ENCODE measurements at places on chromosomes 13 and 19.

- H3K27me3 ChIP-seq: no peaks in the 10 kb centered on the region
- H3K4me3 ChIP-seq: no peak overlapping the region
- no peak for DNase-seq
- H3K4me1 ChIP-seq: no peaks in the 10 kb centered on the region
- H3K27ac ChIP-seq: no peak overlapping the region
Measured at GRCh38 chr19:32812571-32812970, 57.0 kb downstream of the SLC7A9 start.

GRCh38 chr13:20760872-20761271 is 12.9 kb downstream of the EEF1AKMT1 start:
- no peak for DNase-seq
- H3K27ac ChIP-seq: no peak overlapping the region
- H3K4me3 ChIP-seq: no peak overlapping the region
- H3K36me3 ChIP-seq: no peaks in the 10 kb centered on the region

- no peak overlapping the region for H3K27ac ChIP-seq
- H3K36me3 ChIP-seq: no peaks in the 10 kb centered on the region
- H3K4me3 ChIP-seq: no peak overlapping the region
- DNase-seq: no peak
- no peaks in the 10 kb centered on the region for H3K27me3 ChIP-seq
Measured at GRCh38 chr19:16015805-16016173, 60.5 kb upstream of the TPM4 start.

DNA sequence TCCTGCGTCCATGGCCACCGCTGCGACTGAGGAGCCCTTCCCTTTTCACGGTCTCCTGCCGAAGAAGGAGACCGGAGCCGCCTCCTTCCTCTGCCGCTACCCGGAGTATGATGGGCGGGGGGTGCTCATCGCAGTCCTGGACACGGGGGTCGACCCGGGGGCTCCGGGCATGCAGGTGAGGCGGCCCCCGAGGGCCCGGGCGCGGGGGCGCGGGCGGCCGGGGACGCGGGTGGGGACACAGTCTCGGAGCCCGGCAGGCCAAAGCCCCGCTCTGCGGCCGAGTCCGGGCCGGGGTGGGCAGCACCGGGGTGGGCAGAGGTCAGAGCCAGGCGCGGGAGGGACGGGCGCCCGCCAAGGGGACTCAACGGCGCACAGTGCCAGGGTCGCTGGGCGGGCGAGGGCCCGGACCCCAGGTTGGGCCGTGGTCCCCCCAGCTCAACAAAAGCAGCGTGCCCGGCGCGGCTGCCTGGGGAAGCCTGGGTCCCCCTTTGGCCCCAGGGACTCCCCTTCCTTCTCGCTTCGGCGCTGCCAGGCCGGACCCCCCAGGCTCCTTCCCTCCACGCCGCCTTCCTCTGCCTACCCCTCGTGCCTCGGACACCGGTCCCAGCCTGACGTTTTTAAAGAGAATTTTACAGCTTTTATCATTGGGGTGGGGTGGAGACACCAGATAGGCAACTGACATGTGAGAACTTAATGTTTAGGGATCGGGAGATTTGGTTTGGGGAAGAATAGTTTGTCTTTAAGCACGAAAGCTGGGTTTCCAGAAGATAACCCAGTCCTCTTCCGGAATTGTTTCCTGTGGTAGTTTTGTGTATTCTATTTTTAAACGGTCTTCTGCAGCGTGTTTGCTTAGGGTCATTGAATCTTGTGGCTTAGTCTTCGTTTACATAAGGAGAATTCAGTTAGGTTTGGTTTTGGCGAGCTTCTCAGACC is 509 bp downstream of the TPP2 start:
- H3K27ac ChIP-seq: peak overlapping the region; percentile 94
- no peaks in the 10 kb centered on the region for H3K36me3 ChIP-seq
- no peaks in the 10 kb centered on the region for H3K27me3 ChIP-seq
- peak overlapping the region; percentile 97 for H3K4me3 ChIP-seq
- H3K4me1 ChIP-seq: peaks cover 46% of the 10 kb centered on the region

GRCh38 chr13:23957981-23958380 is 60.7 kb upstream of the C1QTNF9B start:
- H3K36me3 ChIP-seq: no peaks in the 10 kb centered on the region
- no peak for DNase-seq
- H3K4me3 ChIP-seq: no peak overlapping the region
- no peaks in the 10 kb centered on the region for H3K4me1 ChIP-seq
- no peak overlapping the region for H3K27ac ChIP-seq
- H3K27me3 ChIP-seq: no peaks in the 10 kb centered on the region

GRCh38 chr13:31846961-31847752 is 107.8 kb downstream of the RXFP2 start:
- H3K36me3 ChIP-seq: no peaks in the 10 kb centered on the region
- no peak overlapping the region for H3K4me3 ChIP-seq
- no peaks in the 10 kb centered on the region for H3K4me1 ChIP-seq
- no peaks in the 10 kb centered on the region for H3K27me3 ChIP-seq

DNA sequence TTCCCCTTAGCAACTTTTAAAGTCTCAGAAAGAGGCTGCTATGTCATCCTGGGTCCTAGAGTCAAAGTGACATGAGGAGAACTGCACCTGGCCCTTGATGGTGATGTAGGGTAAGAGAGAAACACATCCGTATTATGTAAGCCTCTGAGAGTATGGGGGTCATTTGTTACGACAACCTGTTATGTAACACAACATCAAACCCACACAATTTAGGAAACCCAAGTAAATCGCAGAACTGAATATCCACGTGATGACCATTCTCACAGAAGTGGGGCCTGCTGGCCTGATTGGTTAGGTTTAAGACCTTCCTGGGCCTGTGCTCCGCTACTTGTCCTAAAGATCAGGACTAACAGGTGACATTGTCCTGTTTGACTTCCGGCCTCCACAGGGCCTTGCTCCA is 15.3 kb upstream of the B3GLCT start:
- no peaks in the 10 kb centered on the region for H3K27me3 ChIP-seq
- no peaks in the 10 kb centered on the region for H3K4me1 ChIP-seq
- DNase-seq: no peak

GRCh38 chr13:31653730-31654129 is 85.6 kb upstream of the RXFP2 start:
- DNase-seq: no peak
- no peak overlapping the region for H3K4me3 ChIP-seq
- H3K27me3 ChIP-seq: no peaks in the 10 kb centered on the region
- no peaks in the 10 kb centered on the region for H3K36me3 ChIP-seq
- H3K4me1 ChIP-seq: no peaks in the 10 kb centered on the region
- no peak overlapping the region for H3K27ac ChIP-seq

DNA sequence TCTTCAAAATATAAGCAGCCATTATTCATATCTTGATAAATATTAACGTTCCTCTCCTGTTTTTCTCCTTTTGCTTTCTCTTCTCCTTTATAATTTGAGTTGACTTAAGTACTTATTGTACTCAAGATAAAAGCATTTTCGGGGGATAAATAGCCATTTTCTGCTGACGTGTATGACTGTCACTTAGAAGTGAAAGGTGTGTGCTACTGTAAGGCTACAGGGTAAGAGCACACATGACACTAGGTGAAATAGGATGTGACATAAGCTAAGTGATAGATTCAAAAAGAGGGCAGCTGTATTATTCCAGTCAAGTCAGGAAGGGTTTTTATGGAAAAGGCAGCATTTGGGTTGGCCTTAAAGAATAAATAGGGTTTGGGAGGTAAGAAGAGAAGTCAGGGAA is 128.5 kb downstream of the GPC6 start:
- H3K4me1 ChIP-seq: no peaks in the 10 kb centered on the region
- no peak overlapping the region for H3K27ac ChIP-seq
- no peaks in the 10 kb centered on the region for H3K27me3 ChIP-seq
- H3K4me3 ChIP-seq: no peak overlapping the region
- no peaks in the 10 kb centered on the region for H3K36me3 ChIP-seq

DNA sequence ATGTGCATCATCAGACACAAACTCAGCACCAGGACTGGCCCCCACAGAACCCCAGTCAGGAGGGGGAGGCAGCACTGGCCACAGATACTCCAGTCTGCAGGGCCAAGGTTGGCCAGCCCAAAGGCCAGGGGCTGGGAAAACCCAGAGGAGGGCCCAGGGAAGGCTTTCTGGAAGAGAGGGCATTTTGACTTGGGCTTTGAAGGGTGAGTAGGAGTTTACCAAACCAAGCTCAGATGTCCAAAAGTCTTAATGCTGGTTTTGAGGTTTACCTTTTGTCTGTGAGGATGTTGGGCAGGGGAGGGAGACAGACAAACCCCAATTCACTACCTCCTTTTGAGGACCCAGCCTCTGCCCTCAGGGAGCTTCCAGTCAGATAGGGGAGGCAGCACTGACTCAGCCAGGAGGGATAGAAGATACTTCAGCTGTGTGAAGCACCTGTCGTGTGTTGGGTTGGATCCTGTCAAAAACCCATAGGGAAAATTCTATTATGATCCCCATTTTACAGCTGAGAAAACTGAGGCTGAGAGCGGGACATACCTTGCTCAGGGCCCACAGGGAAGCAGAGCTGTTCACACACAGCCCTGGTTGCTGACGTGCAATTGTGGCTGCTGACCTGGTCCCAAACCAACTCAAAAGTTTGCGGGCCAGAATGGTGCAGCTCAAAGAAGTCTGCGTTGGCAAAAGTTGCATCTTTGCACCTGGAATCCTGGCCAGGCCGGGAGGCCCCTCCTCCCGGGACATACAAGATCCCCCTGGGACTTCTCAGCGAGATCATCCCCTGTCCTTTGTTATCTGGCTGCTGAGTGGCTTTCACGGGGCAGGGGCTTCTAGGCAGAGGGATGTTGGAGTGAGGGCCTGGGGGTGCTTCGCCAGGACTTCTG is 13.1 kb downstream of the CILP2 start:
- no peaks in the 10 kb centered on the region for H3K27me3 ChIP-seq
- H3K4me1 ChIP-seq: no peaks in the 10 kb centered on the region
- no peak for DNase-seq
- H3K27ac ChIP-seq: no peak overlapping the region

GRCh38 chr13:56586976-56587375 is 553.7 kb upstream of the PRR20A start:
- no peaks in the 10 kb centered on the region for H3K4me1 ChIP-seq
- no peaks in the 10 kb centered on the region for H3K27me3 ChIP-seq
- no peaks in the 10 kb centered on the region for H3K36me3 ChIP-seq
- no peak for DNase-seq

GRCh38 chr13:113202912-113203311 is 5.6 kb downstream of the PCID2 start:
- H3K27me3 ChIP-seq: no peaks in the 10 kb centered on the region
- no peak overlapping the region for H3K4me3 ChIP-seq
- peaks cover 8% of the 10 kb centered on the region for H3K36me3 ChIP-seq
- peaks cover 13% of the 10 kb centered on the region for H3K4me1 ChIP-seq
- no peak overlapping the region for H3K27ac ChIP-seq

DNA sequence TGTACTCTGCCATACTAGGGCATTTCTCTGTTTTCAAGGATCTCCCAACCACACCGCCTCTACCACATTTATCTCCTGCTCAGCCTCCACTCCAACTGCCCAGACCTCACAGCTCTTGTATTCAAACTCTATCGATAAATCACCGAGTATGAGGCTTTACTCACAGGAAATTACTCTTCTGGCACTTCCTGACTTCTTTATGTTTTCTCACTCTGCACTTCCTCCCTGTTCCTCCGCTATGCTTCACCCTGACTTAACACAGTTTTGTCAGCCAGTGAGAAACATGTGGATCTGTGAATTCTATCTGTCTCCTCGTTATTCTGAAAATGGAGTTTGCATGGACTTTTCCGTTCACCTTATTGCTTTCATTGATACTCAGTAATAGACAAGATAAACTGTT is 2.6 kb upstream of the CARD8 start:
- H3K27me3 ChIP-seq: no peaks in the 10 kb centered on the region
- H3K4me3 ChIP-seq: peak overlapping the region; percentile 24
- H3K36me3 ChIP-seq: no peaks in the 10 kb centered on the region
- DNase-seq: peak; percentile 21

- H3K4me3 ChIP-seq: no peak overlapping the region
- no peak for DNase-seq
- H3K27me3 ChIP-seq: no peaks in the 10 kb centered on the region
- no peaks in the 10 kb centered on the region for H3K36me3 ChIP-seq
Measured at GRCh38 chr13:33194820-33195692, 90.5 kb downstream of the STARD13 start.

- DNase-seq: no peak
- no peak overlapping the region for H3K27ac ChIP-seq
- no peaks in the 10 kb centered on the region for H3K27me3 ChIP-seq
- H3K4me3 ChIP-seq: no peak overlapping the region
Measured at GRCh38 chr19:46449228-46449627, 20.5 kb upstream of the PNMA8C start.

DNA sequence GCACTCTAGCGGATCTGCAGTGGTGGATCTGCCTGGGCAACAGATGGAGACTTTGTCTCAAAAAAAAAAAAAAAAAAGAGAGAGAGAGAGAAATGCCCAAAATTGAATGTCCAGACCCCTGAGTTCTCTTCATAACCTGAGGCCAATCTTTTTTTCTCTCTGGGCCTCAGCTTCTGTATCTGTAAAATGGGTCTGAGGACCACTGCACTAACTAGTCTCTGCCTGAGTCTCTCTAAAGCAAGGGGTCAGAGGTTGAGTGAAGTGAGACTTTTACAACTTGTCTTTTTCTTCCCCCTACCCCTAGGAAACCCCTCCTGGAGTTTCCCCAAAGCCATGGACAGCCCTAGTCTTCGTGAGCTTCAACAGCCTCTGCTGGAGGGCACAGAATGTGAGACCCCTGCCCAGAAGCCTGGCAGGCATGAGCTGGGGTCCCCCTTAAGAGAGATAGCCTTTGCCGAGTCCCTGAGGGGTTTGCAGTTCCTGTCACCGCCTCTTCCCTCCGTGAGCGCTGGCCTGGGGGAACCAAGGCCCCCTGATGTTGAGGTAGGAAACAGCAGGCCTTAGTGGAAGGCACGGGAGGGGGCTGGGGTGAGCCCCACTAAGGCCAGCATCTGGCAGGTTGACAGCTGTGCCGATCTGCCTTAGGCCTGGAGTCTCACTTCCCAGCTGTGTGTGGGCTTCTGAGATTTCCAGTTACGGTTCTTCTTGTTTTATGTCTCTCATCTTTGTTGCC is 1.8 kb downstream of the TMEM91 start:
- H3K27ac ChIP-seq: peak overlapping the region; percentile 18
- DNase-seq: no peak
- no peaks in the 10 kb centered on the region for H3K27me3 ChIP-seq
- H3K4me1 ChIP-seq: peaks cover 4% of the 10 kb centered on the region
- no peak overlapping the region for H3K4me3 ChIP-seq
- peaks cover 5% of the 10 kb centered on the region for H3K36me3 ChIP-seq

- no peaks in the 10 kb centered on the region for H3K27me3 ChIP-seq
- H3K27ac ChIP-seq: peak overlapping the region; percentile 54
- no peak overlapping the region for H3K4me3 ChIP-seq
- no peak for DNase-seq
- peaks cover 51% of the 10 kb centered on the region for H3K36me3 ChIP-seq
Measured at GRCh38 chr19:49340069-49340864, 5.1 kb downstream of the CD37 start.

GRCh38 chr13:68293631-68294030 is 1063.5 kb upstream of the PCDH9 start:
- H3K36me3 ChIP-seq: no peaks in the 10 kb centered on the region
- no peak overlapping the region for H3K27ac ChIP-seq
- H3K4me3 ChIP-seq: no peak overlapping the region
- H3K27me3 ChIP-seq: no peaks in the 10 kb centered on the region
- DNase-seq: no peak

All from naive thymus-derived CD4-positive, alpha-beta T cell (primary cell).